Occipital lobe (tissue), 3 donors: ENCODE measurements at places on chromosomes 1 and 21. TPM values are rescaled to one million over a fixed set of nuclear protein-coding genes. Genes with fewer than 3 reads are reported as not detected.

LIN28A gene
- total RNA-seq = not detected

DNA sequence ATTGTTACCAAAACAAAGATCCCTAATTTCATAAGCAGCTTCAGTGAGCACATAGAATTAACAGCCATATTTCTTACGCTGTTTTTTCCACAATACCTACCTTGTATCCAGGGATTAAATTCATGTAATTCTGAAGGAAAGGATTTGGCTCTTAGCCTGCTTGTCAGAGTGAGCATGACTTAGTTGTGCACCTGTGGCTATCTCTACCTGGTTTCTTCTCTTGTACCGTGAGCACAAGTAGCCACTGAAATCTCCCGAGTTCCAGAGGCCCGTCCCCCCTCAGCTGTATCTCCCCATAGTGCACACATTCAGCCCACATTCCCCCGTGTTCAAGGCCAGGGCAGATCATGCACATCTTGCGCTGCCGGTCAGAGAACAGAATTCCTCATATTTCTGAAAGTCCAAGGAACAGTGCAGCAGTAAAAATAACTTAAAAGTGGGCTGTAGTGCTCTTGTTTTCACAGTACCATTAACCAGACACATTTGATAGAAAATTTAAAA is 2.3 kb downstream of the TENT5C start:
- no peak for DNase-seq

DNA sequence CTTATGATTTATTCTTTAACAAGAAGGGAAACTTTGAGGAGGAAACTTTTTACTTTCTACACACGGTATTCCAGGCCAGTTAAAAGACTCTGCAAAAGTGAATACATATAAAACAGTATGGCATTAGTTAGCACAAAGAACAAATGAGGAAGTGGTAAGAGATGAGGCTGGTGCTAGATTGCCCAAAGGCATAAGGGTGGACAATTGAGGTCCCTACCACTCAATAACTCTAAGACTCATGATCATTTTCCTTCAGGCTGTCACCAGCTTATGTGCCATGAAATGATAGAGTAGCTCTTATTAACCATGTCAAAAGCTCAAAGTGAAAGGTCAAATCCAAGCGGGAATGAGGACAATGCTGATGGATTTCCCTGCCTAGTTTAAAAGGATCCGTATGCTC is 124.5 kb downstream of the TBX15 start:
- no peak for DNase-seq

DNA sequence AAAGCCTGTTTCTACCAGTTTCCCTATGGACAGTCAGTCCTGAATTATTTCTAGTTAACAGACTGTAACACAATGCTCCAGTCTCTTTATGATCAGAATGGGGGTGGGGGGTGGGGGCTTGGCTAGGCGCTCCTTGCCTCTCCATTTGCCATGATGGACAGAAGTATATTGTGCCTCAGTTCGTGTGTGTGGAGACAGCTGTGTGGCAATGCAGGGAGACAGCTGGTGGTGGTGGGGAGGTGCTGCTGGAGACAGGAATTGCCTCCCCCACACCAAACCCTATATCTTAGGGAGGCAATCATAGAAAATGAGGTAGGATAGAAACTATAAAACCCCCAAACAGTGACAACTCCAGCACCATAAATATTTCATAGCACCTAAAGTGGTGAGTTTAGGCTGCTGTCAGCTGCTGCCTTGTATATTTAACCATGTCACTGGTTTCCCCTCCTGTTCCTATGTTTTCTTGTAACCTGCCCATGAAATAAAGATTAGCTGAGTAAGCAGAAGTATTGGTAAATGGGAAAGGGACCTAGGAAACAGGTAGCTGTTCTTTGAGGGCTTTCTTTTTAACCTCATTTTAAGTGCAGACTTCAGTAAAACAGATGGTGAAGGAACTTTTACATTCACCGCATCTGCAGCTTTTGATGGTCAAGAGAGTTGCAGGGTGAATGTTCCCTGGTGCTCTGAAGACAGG is 3.4 kb downstream of the PLXNA2 start:
- no peak for DNase-seq

DNA sequence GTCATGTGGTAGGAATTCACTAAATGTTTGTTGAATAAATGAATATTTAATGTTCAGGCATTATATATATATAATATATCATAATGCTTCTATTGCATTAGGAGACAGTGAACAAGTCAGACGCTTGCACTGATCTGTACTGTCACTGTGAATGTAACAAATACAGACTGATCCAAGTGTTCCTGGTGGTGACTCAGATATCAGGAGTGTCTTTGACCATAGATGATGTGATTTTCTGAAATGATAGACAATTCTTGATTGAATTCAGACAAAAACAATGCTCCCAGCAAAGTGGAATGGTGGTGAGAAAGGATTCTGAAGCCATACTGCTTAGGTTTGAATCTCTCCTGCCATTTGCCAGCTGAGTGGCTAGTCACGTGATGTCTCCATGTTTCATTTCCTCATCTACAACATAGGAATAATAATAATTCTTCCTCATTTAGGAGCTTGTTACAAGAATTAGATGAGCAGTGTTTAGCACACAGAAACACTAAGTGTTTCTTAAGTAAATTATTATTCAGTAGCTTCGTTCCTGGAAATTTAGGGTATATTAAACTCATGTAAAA is 71.0 kb downstream of the OLFML2B start:
- DNase-seq = no peak

- peak; percentile 74 for DNase-seq
These were observed 448 bp downstream of the GATAD2B start for GRCh38 chr1:153922076-153922971.

GRCh38 chr1:67983867-67984266 is 66.6 kb downstream of the DIRAS3 start:
- DNase-seq = no peak

- DNase-seq = no peak
These were observed 106.6 kb upstream of the TMPRSS2 start for GRCh38 chr21:41614511-41614910.

DNA sequence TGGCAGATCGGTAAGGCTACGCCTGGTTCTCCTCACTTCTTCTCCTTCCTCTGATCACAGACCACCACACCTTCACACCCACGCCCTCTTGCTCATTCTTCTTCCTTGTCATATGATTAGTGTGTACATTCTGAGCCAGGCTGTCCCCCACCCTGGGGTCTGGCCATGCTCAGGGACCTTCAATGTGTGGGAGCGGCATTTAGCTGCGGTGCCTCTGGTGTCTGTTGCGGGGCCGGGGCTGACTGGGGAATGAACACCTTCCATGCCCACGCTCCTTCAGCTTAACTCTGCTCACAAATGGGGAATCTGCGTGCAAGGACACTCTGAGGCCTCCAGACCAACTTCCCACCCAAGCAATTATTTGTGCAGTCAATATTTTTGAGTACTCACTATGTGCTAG is 29.4 kb downstream of the QSOX1 start:
- no peak for DNase-seq

ICOSLG gene
- total RNA-seq = 0.31 TPM

- DNase-seq = no peak
These were observed 292.4 kb downstream of the GRIK1 start for GRCh38 chr21:29647353-29647781.

SMCP gene
- not detected for total RNA-seq

- no peak for DNase-seq
These were observed 85.6 kb upstream of the CLDN14 start for GRCh38 chr21:36565540-36565939.

DNA sequence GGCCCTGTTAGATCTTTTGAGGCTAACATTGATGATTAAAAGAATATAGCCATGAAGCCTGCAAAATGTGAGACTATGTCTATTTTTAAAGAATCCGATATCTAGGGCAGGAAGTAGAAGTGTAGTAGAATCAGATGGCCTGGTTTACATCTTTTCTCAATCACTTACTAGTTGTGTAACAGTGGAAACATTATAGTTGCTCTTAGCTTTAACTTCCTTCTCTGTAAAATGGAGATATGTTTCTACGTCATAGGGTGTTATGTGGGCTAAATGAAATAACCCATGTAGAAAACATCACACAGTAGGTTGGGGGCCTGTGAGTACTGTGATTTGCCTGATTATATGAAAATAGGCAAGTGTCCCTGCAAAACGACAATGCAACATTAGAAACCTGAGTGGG is 4.4 kb upstream of the IGFN1 start:
- no peak for DNase-seq

GRCh38 chr1:219941179-219942118 is 13.1 kb upstream of the SLC30A10 start:
- no peak for DNase-seq

TMEM82 gene
- not detected for total RNA-seq

MEAF6 gene
- total RNA-seq = 106 TPM

PADI4 gene
- total RNA-seq = not detected

- DNase-seq = no peak
These were observed 12.6 kb downstream of the S100A11 start for GRCh38 chr1:152024223-152024622.

GRCh38 chr1:10667861-10668761 is 128.3 kb downstream of the CASZ1 start:
- DNase-seq = no peak

DNA sequence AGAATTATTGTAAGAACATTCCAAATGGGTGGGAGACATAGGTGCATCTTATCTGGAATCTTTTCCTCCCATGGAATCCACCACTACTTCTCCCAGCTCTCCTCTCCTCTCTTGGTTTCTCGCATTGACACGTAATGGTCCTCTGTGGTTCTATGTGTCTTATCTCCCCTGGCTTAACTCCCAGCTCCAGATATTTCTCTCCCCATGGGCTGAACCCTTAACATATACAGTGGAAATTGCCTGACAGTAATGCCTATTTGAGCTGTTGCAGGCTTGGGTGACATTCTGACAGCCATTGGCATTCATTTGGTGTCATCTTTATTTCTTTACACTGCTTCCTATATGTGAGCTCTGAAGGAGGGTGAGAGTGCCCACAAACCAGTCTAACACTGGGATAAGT is 118.3 kb downstream of the SPATA46 start:
- no peak for DNase-seq

PTAFR gene
- 4.7 TPM for total RNA-seq

ZBTB8A gene
- 38.1 TPM for total RNA-seq

LAMC2 gene
- total RNA-seq = 0.16 TPM

DNA sequence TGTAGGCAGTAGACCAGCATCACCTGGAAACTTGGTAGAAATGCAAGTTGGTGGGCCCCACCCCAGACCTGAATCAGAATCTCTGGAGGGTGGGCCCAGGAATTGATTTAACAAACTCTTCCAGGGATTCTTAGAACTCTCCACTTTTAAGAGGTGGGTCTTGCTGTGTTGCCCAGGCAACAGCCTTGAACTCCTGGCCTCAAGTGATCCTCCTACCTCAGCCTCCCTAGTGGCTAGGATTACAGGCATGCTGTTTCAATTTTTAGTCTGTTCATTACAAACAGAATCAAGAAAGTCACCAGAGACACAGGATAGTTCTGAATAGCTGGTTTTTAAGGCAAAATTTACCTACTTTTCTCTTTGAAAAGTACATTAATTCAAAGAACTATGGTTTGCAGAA is 31.2 kb downstream of the NCF2 start:
- DNase-seq = no peak

DNA sequence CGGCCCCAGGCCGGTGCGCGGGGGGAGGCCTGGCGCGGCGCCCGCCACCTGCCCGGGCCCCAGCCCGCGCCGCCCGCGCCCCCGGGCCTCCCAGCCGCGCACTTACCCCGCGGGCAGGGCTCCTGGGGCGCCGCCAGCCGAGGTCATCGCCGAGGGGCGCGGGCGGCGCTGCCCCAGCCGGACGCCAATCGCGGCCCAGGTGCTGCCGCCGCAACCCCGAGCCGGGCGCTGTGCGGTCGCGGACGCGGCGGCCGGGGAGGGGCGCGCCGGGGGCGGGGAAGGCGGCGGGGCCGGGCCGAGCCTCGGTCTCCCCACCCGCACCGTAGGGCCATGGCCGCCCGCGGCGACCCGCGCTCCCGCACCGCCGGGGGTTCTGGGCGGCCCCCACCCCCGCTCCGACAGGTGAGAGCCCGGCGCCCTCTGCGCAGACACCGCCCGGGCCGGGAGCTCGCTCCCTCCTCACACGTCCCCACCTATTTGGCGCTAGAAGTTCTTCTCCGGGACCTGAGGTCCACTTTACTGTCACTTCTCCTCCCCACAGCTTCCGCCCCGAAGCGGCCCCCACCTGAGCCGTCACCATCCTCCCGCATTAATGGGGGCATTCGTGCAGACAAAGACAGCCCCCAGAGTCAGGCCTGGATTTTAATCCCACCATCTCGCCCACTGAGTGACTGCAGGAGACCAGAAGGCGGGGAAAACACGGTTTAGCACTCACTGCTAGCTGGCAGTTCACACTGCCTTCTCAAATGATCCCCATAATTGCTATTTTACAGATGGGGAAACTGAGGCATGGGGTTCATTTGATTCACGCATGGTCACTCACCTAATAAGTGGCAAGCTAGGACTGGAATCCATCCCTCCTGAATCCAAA is at the start of gene TTC39A:
Gene TTC39A, minus strand, starts transcription at position 232 of the 871 bp plus-strand sequence. Its CDS starts 85 bp downstream, at position 147.
- no peak for DNase-seq

NPHS2 gene
- not detected for total RNA-seq

DNA sequence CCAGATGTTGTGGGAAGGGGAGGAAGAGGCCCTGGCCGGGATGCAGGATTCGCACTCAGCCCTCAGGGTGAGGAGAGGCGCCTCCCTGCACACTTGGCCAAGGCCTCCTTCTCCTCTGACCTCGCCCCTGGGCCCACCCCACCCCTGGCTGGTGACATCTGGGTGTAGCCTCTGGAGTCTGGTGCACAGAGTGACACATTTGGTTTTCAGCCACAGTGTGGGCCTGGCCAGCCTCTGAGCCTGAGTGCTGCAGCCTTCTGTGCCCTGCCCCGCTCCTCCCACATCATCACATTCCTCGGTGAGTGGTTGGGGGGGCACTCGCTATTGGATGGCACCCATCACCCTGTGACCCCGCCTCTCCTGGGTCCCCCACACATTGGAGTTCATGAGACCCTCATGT is 45.8 kb downstream of the PRDM16 start:
- DNase-seq = no peak

ZBED6 gene
- total RNA-seq = 8.1 TPM

LCE2A gene
- total RNA-seq = not detected
